Omental fat pad (tissue), 4 donors: ENCODE measurements at places on chromosomes 5 and 9. TPM values are rescaled to one million over a fixed set of nuclear protein-coding genes. Genes with fewer than 3 reads are reported as not detected.

Gene CDH6
- 7.0 TPM for total RNA-seq

DNA sequence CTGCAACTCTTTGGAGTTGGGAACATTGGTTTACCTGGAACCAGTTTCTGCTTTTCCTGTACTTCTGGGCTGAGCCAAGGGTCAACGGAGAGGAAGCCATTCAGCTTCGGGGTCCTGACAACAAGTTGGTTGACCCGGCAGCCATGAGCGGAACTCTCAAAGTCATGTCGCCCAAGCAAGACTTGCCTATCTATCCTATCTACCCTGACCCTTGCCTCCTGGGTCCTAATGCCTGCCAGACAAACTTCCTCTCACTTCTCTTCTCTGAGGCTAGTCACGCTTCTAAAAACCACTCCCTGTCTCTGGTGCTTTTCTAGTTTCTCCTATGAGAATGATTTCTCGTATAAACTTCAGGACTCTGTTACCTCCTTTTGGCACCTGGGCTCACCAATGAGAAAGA is 44.7 kb upstream of the CRHBP start:
- DNase-seq, result no peak

GRCh38 chr9:87740209-87740608 is 14.3 kb downstream of the CTSL start:
- DNase-seq, result no peak

GRCh38 chr5:177997846-177998245 is 1.8 kb upstream of the PROP1 start:
- no peak for DNase-seq

GRCh38 chr5:64147849-64148441 is 17.7 kb upstream of the RNF180 start:
- DNase-seq, result no peak

Gene AGXT2
- total RNA-seq, result not detected

- no peak for DNase-seq
These were observed 2068.7 kb downstream of the MAT2B start for GRCh38 chr5:165574100-165574499.

Gene ENG
- 146 TPM for total RNA-seq

Gene LIX1
- not detected for total RNA-seq

DNA sequence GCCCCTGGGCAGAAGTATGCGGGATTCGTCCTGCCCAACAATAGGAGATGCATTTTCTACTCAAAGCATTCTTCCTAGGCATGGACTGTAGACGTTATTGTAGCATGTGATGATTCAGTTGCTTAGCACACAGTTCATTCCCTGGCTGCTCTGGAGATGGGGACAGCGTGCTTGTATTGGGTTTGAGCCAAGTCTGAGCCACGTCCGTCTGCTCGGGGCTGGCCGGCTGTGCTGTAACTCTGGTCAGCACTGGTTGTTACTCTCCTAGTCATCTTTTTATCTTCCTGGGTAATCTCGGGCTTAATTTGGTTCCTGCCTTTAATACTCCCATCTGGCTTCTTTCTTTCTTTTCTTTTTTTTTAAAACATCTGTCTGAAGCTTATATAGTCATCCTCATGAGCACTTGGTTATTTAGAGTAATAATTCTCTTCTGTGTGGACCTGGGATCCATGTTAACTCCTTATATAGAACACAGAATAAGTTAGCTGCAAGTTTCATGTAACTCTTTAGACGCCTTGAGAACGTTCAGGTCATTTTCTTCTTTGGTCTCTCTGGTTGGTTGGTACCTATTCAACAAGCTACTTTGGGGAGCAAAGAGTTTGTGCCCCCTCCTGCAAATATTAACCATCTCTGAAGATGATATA is 118.8 kb upstream of the RPS23 start:
- no peak for DNase-seq

Gene TAF1L
- not detected for total RNA-seq

DNA sequence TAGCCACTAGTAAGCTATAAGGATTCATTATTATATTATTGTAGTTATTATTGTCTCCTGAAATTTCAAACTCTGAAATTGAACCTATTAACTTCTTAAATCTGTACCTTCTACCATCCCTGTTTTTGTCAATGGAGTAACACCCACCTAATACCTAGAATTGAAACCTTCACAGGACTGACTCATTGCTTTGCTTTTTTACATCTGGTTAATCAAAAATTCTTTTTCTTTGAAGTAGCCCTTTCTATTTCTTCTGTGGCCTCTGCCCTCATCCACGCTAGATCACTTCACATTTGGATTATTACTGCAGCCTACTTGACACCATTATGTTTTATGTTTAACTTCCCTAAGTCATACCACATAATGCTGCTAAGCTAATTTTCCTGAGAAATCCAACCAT is 35.6 kb downstream of the RBM27 start:
- no peak for DNase-seq

Gene GPR21
- 1.7 TPM for total RNA-seq

DNA sequence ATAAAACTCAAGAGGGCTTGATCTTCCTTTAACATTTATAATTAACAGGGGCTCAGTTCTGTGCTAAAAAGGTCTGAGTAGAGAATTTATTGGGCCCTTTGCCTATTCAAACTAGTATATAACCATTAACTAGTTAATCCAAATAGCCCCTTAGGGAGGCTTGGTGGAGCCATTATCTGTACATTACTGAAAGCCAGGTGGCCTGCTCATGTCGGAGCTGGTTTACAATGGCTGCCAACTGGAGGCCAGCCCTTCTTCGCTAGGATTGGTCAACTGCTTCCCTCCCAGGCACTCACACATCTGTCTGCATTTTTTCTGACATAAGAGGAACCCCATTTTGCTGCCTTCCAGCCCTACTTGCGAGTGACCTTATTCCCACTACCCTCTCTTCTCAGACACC is 30.4 kb upstream of the NDFIP1 start:
- no peak for DNase-seq
